Jurkat, Clone E6-1 (cell line): ENCODE measurements at places on chromosomes 16 and 17.

- no peak for DNase-seq
These were observed 54.7 kb downstream of the SKAP1 start for GRCh38 chr17:48375356-48375755.

- DNase-seq: no peak
These were observed 10.7 kb upstream of the GSDMA start for GRCh38 chr17:39951924-39952679.

- DNase-seq: no peak
These were observed 1.2 kb downstream of the B9D1 start for GRCh38 chr17:19361326-19361725.

- DNase-seq: no peak
These were observed 191.7 kb downstream of the IRF8 start for GRCh38 chr16:86090461-86091170.

- DNase-seq: peak; percentile 59
These were observed 3.3 kb upstream of the HOXB8 start for GRCh38 chr17:48618256-48618896.

DNA sequence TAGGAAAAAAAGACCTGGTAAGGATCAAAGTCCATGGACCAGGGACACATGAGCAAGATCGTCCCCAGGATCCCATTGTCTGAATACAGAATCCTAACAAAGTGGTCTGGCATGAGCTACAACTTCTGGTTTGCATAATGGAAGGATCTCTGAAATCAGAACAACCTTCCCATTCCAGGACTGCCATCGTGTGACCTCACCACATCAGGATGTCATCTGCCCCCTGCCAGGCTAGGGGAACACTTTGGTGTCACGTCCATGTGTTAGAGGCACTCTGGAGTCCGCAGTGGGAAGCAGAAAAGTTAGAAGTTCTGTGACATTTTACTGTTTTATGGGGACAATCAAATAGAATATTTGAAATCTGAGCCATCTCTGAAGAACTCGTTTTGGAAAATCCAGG lies 160.7 kb downstream of the RGS9 start:
- DNase-seq: no peak

DNA sequence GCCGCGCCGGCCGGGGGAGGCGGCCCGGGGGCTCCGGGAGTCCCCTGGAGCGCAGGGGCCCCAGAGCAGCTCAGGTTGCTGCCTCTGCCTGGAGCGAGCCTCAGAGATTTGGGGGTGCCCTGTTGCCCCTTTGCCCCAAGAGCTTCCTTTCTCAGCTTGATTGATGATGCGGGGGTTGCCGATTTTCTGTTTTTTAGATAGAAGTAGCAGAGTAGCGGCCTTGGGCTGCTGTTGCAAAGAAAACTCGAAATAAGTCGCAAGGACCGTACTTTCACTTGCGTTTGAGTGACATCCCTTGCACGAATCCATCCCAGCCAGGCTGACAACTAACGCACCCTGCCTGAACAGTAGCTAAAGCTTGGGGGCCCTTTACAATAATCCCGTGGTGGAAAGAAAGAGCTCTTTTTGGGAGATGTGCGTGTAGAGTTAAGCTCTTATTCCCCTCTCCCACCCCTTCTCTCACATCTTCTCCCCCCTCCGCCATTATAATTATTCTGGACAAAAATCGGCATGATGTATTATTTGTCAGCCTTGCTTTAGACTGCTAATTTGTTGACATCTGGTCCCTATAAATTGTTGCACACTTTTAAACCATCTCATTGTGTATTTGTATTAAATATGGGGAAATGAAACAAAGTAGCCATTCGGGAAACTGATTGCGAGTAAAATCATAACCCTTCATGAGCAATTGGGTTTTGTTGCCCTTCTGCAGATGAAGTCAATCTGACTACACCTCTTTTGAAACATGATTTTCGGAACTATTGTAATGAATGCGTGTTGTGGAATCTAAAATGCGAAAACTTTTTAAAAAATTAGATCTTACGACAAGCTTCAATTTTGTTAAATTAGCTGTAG lies 873 bp downstream of the USP10 start:
- DNase-seq: peak; percentile 35

GRCh38 chr16:83704656-83705055 lies 103.1 kb upstream of the HSBP1 start:
- no peak for DNase-seq

DNA sequence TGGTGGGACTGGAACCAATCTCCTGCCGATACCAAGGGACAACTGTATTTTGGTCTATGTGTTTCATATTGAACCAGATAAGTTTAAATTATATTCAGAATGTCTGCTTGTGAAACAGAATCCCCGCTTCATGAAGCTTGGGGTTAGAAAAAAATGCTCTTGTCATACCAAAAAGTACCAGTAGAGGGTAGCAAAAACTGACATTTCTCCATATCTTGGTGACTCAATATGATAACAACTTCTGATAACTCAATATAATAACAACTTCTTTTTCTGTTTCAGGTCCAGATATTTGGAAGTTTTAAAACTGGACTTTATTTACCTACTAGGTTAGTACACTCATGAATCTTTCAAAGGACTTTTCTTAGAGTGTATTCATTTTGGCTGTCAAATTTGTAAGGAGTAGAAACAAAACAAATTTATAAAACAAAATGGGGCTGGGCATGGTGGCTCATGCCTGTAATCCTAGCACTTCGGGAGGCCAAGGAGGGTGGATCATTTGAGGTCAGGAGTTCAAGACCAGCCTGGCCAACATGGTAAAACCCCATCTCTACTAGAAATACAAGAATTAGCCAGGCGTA lies 52.3 kb upstream of the ADCY7 start:
- peak; percentile 63 for DNase-seq

DNA sequence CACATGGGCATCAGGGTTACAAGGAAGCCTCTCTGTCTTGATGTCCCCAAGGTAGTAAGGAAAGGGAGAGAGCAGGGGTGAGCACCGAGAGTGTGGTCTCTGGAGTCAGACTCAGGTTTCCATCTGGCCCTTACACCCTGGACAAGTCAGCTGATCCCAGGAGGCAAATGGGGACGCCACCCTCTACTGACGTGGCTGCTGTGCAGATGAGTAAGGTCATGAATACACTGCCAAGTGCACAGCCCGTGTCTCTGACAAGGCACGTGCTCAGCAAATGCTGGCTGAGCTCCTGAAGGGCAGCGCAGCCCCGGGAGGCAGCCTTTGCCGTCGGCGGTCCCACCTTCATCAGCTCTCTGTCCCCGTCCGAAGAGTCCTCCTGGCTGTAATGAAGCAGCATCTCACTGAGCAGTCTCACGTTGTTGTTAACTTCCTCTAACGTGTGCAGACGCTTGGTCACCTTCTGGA lies 19.4 kb downstream of the GGA3 start:
- DNase-seq: no peak

DNA sequence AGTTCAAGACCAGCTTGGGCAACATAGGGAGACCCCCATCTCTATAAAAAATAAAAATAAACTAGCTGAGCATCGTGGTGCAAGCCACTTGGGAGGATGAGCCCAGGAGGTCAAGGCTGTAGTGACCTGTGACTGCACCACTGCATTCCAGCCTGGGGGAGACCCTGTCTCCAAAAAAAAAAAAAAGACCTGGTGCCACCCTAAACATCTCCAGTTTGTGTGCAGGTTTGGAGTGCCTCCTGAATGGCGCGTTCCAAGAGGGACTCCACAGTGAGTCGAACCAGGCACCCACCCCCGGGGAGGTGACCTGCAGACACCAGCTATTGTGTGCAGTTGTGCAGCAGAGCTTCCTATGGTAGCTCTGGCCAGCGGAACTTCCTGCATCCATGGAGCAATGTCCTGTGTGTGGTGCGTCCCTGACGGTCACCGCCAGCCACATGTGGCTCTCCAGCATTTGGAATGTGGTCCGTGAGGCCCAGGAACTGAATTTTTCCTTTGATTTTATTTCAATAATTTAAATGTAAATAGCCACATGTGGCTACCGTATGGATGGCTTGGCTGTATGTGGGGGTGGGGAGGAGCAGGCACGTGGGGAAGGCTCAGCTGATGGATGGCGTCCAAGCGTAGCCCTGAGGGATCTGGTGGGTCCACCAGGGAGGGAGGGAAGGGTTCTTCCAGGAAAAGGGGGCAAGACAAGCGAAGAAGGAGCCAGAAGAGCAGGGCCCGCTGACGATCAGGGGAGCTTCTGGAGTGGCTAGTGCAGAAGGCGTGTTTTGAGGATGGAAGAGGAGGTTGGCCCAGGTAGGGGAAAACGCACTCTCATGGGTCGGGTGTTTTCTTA lies 107.1 kb upstream of the GSE1 start:
- DNase-seq: no peak

DNA sequence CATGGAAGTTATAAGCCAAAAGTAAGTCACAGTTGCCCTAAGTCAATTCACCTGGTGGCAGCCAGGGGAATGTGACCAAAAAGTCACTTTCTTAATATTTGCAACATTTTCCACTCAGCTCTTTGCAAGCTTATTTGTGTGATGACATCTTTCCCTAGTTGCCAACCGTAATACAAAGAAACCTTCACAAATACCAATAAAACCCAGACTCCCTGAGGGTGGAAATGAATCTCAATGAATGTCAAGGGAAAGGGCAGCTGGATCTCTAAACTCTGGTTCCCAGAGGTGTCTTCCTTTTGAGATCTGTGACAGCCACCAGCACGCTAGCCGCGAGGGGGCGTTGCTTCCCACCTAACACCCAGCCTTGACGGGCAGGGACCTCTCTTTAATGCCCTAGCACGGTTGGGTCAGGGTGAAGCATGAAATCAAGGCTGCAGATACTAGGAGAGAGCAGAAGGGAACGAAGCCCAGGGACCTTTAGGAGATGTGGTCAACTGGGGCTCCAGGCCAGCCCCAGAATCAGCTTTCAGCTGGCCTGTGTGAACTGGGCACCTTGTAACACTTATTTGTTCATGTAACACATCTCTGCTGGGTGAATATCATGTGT lies 82.2 kb downstream of the CMC2 start:
- DNase-seq: peak; percentile 20

DNA sequence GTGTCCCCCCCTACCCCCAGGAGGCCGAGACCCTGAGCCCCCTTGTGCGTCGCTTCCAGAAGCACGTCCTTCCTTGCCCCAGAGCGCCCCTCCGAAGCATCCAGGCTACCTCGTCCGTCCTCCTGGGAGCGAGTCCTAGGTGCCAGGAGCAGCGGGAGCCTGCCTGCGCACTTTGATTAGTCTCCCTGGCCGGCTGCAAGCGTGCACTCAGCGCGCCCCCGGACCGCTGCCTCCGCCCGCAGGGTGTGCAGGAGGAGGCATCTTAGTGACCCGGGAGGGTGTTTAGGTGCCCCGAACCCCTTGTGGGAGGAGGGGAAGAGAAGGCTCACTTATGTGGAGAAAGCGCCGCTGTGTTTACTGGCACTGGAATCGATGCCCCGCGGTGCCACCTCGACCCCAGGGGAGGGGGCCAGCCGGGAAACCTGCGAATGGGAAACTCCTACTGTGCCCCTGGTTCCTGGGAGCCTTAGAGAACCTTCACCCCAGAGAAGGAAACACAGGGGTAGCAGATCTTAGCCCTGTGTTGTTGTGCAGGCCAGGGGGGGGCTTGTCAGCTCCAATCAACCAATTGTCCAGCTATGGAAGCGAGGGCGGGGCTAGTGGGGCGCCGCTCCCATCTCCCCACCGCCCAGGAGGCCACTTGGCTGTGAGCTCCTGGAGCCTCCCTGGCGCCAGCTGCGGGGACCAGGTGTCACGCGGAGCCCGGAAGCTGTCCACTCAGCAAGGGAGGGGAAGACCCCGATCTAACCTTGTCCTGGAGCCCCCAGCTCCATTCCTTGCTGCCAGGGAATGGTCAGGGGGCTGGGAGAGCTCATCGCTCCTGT lies 922.8 kb upstream of the EEF2KMT start:
- DNase-seq: no peak

GRCh38 chr17:28533091-28533807 lies 19.2 kb downstream of the UNC119 start:
- no peak for DNase-seq

GRCh38 chr17:45740553-45741330 lies 43.4 kb upstream of the CRHR1 start:
- peak; percentile 34 for DNase-seq

- no peak for DNase-seq
These were observed 45.1 kb upstream of the MTSS2 start for GRCh38 chr16:70730944-70731343.

DNA sequence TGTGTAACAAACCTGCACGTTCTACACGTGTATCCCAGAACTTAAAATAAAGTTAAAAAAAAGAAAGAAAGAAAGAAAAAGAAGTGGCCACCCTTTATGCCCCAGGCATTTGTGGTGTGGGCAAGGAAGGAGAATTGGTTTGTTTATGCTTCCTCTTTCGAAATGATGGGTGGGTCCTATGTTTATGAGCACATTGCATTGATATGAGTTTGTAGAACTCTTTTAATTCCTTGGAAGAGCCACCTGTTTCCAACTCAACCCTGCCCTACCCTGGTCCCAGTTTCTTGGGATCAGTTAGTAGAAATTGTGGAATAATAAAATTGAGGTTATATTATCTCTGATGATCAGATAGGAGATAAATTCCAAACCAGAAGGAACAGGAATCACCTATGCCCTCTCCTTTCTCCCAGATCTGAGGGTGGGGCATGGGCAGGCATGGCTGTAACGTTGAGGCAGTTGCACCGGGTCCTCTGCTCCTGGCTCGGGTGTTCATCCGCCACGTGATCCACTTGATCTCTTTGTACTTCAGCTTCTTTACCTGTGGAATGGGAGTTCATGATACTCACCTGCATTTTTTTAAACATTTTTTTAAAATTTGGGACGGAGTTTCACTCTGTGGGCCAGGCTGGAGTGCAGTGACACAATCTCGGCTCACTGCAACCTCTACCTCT lies 15.9 kb downstream of the CHAD start:
- no peak for DNase-seq

DNA sequence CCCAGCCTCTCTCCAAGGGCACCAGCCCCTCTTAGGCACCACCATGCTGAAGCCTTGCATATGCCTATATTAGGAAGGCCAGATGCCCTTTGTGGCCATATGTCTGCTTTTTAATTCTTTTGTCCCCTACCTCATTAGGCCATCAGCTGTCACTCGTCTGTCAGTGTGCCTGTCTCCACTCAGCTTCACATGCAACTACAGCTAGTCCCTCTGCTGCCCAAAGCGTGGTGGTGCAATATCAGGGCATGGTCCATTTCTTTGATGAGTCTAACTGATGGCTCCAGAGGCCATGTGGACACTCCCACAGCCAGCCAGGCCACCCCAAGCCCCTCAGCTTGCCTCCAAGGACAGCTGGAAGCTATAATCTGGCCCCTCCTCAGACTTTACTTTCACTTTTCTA lies 36.3 kb downstream of the MYO18A start:
- no peak for DNase-seq
